ENCODE measurements at places on chromosomes 12 and 14.

DNA sequence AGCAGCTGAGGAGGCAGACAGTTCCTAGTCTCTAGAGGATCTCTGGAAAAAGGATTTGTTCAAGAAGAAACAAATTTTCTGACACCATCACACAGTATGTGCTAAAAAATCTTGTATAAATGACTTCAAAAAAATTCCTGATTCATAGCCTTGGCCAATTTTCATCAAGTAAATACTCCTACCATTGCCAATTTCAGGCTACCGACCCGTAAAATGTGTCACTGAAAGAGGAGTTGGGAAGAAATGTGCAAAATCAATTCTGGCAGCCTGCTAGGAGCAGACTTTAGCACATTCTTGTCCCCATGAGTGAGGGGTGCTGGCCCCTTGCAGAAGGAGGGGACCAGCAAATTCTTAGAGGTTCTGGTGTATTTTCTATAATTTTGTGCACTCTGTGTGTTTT is 109.4 kb downstream of the TMEM30B start:
- DNase-seq: no peak

GRCh38 chr12:5134861-5135525 is 91.3 kb downstream of the KCNA5 start:
- no peak for DNase-seq

DNA sequence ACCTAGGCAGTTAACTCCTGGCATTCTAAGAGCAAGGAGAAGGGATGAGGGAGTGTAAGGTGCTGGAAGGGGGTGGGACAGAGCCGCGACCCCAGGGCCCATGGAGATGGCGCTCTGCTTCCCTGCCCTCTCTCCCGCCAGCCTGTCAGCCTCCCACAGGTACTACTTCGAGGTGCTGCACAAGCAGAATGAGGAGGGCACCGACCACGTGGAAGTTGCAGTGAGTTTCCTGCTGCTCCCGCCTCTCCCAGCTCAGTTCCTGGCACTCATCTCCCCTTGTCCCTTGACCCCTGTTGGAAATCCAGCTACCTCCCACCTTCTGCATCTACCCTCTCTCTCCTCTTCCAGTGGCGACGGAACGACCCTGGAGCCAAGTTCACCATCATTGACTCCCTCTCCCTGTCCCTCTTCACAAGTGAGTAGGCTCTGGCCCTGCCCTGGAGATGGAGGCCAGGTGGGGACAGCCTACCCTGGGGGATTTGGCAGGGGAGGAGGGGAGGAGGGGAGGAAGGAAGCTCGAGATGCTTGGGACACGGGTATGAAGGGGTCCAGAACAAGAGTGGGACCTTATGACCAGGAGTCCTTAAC is 88.2 kb downstream of the B4GALNT3 start:
- DNase-seq: no peak

GRCh38 chr14:34628681-34629135 is 1.2 kb downstream of the SNX6 start:
- no peak for DNase-seq

GRCh38 chr14:96058576-96059200 is 19.5 kb downstream of the C14orf132 start:
- no peak for DNase-seq

GRCh38 chr14:48398675-48399282 is 723.4 kb upstream of the MDGA2 start:
- peak; percentile 9 for DNase-seq

GRCh38 chr14:80095623-80096022 is 115.7 kb downstream of the DIO2 start:
- DNase-seq: no peak

- DNase-seq: no peak
Measured at GRCh38 chr12:62714774-62715721, 219.9 kb downstream of the PPM1H start.

GRCh38 chr12:93358058-93358457 is 19.7 kb upstream of the NUDT4 start:
- DNase-seq: no peak

DNA sequence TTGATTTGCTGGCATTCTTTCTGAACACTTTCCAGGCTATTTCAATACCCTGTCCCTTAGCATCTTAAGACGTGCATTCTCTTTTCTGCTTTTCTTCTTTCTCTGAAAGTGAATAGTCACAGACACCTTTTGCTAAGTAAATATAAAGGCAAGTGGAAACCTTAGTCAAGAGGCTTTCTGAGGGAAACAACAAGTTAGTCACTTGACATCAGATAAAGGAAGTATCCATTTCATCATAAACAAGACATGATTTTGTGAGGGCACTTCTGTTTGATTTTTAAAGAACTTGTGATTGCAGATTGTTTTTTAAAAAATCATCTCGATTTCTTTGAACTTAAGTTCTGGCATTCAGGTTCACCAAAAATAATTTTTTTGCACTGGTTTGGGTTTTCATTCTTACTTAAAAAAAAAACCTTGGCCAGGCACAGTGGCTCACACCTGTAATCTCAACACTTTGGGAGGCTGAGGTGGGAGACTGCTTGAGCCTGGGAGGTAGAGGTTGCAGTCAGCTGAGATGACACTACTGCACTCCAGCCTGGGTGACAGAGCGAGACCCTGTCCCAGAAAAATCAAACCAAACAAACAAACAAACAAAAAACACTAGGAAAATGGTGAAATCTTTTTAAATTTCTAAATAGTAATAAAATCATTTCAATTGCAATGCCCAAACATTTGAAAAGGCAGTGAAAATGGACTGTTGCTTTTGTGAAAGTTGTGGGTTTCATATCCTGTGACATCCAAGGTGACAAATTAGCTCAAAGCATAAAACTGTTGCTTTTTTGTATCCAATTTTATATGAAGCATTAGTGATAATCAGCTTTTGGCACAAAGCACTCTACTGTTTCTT is 8.3 kb upstream of the KLHL42 start:
- DNase-seq: no peak

DNA sequence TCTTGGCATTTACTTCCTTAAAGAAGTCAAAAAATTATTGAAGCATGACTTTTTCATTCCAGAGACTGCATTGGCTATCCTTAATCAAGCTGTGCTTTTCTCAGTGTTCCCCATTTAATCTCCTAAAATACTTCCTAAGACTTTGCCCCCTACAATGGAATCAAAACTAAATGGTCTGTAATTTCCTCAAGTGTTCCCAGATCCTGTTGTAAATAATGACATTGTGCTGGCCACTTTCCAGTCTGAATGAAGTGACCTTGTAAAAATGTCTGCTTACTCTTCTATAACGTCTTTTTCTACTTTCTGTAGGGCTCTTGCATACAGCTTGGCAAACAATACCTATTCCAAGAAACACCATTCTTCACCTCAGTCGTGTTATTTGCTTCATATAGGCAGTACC is 45.3 kb upstream of the MBIP start:
- no peak for DNase-seq

GRCh38 chr12:129540249-129540648 is 363.6 kb downstream of the TMEM132D start:
- no peak for DNase-seq

DNA sequence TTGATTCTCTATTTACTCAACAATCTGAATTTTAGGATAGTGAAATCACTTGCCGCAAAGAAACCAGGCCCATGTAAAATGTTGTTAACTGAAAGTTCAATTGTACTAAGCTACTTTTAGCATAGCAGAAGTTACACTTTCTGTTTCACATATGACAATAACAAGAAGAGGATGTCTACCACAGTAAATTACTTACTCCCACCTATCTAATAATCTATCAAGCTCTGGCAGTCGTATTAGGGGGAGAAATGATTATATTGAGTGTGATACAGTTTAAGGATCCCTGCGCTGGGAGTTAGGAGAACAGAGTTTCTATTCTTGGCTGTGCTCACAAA is 66.5 kb upstream of the CAND1 start:
- DNase-seq: no peak

- no peak for DNase-seq
Measured at GRCh38 chr14:93230539-93230938, 23.5 kb downstream of the UBR7 start.

GRCh38 chr12:83408851-83409250 is 722.1 kb downstream of the TMTC2 start:
- DNase-seq: no peak

GRCh38 chr14:67586369-67586768 is 13.7 kb downstream of the PIGH start:
- DNase-seq: no peak

DNA sequence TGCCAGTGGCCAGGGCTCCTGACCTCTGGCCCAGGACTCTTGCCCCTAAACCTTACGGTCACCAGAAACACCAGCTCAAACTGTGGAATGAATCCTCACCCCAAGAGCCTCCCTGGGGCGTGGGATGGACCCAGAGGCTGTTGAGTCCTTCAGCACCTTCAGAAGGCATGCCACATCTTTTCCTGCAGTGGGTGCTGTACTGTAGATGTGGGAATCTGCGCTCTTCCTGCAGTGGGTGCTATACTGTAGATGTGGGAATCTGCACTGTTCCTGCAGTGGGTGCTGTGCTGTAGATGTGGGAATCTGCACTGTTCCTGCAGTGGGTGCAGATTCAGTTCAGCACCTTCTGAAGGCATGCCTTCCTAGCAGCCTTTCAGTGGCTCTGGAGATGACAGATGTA is 1.2 kb downstream of the KRT82 start:
- no peak for DNase-seq

DNA sequence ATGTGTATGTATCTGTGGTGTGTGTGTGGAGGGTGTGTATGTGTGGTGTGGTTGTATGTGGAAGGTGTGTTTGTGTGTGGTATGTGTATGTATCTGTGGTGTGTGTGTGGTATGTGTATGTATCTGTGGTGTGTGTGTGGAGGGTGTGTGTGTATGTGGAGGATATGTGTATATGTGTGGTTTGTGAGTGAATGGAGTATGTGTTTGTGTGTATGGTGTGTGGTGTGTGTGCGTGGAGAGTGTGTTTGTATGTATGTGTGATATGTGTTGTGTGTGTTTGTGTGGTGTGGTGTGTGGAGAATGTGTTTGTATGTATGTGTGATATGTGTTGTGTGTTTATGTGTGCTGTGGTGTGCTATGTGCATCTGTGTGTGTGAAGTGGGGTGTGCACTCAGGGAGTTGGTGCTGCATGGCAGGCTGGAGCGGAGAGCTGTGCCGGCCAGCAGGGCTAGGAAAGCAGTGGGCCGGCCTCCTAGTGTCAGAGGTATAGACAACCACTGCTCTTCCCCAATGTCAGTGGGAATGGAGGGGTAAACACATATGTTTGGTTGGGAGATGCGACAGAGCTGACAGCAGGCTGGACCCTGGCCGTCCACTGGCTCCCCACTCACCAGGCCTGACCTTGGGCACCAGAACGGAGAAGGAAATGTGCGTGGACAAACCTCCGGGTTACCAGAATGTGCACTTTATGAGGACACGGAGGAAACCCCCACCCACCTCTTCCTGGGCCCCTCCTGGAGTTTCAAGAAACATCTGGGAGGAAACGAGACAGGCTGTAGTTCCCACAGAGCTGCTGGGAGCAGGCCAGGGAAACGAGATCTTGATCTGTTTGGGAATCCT is 60.7 kb downstream of the CLMN start:
- DNase-seq: no peak

DNA sequence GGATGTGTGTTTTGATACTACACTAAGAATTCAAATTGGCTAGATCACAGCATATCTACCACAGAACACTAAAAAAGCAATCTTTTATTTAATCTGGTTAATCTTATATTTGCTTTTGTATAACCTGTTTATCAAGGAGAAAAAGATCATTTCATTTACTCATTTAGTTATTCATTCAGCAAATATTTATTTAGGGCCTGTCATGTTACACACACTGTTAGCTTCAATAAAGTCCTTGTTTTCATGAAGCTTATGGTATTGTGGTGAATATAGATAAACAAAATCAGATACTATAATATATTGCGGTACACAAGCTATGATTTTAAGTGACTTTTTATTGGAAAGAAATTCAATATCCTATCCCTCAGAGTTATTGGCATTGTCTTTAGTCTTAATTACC is 350.8 kb downstream of the LRFN5 start:
- no peak for DNase-seq

GRCh38 chr12:101414533-101415119 is 7.1 kb upstream of the ARL1 start:
- DNase-seq: peak; percentile 54
